Central memory CD8-positive, alpha-beta T cell (primary cell): ENCODE measurements at places on chromosomes 1 and 21.

- no peak for DNase-seq
These were observed 23.8 kb downstream of the MAST2 start for GRCh38 chr1:45827256-45827655.

DNA sequence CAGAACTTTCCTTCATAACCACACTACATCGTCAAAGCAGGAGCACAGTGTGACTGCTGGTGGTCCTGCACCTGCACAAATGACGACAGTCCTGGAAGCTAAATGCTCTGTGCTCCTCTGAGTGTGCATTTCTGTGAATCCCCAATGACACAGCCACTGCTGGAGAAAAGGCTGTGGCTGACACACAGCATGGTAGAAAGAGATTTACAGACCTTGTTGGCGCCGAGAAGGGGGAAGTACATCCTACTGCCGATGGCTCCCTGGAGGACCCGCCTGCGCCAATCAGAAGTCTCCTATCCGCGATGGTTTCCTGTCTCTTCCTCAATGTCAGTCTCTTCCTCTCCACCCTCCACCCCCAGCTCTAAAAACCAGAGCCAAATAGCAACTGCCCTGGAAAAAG lies 115.4 kb upstream of the RAB4A start:
- DNase-seq: no peak

DNA sequence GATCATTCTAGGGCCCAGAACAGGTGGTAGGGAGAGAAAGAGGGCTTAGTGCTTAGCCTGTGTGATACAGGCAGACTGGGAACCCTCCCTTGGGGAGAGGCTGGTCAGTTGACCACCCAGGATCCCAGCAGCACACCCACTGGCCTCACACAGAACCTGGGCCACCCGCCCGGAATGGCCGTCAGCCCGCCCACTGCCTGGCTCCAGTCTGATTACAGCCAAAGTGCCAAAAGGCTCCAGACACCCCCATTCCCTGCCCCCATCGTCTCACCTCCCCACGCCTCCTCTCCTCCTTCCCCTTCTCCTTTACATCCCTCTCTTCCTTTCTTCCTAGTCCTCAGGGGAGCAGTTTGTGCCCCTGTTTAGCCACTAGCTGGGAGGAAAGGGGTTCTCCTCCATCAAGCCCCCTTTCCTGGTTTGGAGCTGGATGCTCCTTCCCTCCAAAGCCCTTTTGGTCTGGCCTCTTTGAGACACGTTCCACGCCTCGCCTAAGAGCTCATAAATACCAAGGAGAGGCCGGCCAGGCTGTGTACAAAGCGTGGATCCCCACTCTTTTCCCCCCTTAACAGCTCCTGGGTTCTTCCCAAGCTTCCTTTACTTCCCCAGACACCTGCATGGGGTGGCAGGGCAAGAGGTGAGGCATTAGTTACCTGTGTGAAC lies 4.6 kb upstream of the WNT2B start:
- DNase-seq: no peak

- DNase-seq: no peak
These were observed 59.0 kb upstream of the C1orf53 start for GRCh38 chr1:197843401-197843800.

DNA sequence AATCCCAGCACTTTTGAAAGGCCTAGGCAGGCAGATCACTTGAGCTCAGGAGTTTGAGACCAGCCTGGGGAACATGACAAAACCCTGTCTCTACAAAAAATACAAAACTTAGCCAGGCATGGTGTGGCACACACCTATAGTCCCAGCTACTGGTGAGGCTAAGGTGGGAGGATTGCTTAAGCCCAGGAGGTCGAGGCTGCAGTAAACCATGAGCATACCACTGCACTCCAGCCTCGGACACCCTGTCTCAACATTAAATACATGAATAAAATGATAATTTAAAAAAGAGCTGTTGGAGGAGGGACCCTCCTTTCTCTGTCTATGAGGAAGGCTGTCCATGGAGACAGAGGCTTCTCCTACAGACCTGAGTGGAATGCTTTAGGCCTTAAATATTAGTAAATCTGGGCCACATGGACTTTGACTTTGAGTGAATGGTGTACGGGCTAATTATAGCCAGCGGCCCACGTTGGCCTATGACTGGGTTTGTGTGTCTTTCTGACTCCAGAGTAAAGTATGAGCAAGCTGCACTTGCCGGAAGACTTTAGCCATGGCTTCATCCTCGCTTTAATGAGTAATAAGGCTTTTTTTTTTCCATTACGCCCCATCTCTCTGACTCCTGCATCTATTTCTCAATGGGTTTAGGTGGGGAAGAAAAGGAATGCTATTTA lies 21.3 kb downstream of the RAB3B start:
- no peak for DNase-seq

DNA sequence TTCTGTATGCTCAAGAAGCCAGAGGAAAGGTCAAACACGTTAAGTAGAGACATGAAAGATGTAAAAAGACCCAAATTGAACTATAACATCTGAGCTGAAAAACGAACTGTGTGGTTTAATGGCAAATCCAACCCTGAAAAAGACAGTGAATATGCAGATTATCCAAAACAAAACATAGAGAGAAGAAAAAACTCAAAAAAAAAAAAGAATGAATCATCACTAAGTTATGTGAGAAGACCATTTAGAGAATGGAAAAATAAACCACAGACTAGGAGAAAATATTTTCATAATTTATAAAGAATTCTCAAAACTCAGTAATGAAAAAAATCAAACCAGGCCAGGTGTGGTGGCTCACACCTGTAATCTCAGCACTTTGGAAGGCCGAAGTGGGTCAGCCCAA lies 253.3 kb downstream of the PLPP3 start:
- no peak for DNase-seq

- no peak for DNase-seq
These were observed 19.2 kb upstream of the EVA1B start for GRCh38 chr1:36342426-36343185.

GRCh38 chr1:18879791-18880309 lies 20.4 kb upstream of the TAS1R2 start:
- no peak for DNase-seq

GRCh38 chr1:152878042-152878441 lies at the start of gene SMCP:
TSS of gene SMCP (plus strand) at chr1:152878322. CDS start at chr1:152884423, 6,101 bp downstream.
- DNase-seq: no peak

DNA sequence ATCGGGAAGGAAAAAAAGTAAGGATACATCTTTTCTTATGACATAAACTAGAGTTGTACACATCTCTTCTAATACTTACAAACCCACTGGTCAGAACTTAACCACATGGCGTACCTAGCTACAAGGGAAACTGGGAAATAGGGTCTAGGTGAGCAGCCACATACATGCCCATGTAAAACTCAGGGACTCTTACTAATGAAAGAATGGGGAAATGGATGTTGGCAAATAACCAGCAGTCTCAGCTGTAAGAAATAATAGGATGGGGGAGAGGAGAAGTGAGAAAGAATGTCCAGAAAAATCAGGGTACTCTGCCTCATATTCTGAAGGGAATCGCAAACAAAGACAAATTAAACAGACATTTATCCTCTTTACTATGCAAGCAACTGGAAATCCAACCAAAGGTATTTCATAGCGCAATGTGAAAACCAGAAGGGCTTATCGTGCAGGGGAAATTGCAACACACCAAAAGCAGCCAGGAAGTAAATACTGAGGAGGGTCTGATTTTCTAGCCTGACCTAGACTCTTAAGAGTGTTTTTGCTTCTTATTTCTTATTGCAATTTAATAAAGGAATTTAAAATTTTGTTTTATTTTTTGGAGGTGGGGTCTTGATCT lies 17.5 kb downstream of the GTF2B start:
- no peak for DNase-seq

DNA sequence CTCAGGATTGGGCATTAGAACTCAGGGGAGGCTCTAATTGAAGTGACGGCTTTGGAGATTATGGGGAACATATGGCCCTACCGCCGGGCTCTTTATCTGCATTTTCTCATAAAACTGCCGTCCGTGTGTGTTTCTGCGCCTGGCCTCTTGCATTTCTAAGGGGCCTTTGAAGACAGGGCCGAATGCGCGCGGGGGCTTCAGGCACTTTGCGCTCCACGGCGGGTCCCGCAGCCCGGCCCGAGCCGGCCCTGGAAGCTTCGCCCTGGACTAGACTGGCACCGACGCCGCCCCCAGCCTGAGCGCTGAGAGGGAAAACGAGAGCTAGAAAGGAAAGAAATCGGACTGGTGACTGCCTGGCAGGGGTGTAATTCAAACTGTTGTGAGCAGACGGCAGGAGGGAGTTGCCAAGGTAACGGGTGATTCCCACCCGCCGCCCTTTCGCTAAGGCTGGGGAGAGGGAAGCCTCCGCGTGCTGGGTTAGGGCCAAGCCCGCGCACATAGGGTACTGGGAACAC lies 120.7 kb downstream of the LMX1A start:
- no peak for DNase-seq

GRCh38 chr1:21397813-21398188 lies 42.1 kb upstream of the NBPF3 start:
- DNase-seq: no peak

DNA sequence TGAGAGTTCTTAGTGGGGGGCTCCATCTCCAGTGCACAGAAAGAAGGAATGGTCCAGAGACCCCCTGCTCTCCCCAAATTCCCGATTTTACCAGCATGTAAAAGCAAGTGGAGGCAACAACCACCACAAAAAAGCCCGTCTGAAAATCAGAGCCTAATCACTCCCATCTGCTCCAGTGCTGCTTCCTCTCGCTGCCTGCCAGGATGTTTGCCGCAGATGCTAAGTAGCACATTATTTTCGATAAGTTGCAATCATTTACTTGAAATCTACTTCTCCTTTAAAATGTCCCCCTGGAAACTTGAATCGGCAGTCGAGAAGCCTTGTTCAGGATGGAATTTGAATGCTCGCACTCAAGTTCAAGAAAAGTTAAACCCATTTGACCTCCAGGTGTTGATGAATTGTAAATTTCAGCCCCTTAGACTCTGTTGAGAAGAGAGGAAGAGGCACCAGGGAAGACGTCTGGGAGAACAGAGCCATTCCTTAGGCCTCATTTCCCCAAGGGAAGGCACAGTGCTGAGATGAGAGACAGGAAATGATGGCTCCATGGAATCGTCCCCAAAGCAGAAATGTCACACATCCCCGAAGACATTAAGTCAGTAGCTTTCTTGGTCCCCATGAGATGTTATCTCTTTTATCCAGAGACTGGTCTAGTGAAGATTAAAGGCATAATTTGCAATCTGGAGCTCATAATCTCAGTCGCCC lies 221.3 kb downstream of the PBX1 start:
- no peak for DNase-seq

GRCh38 chr1:224734261-224734935 lies 118.3 kb downstream of the CNIH3 start:
- DNase-seq: no peak

- DNase-seq: no peak
These were observed 34.4 kb upstream of the TENT5C start for GRCh38 chr1:117571496-117571895.

DNA sequence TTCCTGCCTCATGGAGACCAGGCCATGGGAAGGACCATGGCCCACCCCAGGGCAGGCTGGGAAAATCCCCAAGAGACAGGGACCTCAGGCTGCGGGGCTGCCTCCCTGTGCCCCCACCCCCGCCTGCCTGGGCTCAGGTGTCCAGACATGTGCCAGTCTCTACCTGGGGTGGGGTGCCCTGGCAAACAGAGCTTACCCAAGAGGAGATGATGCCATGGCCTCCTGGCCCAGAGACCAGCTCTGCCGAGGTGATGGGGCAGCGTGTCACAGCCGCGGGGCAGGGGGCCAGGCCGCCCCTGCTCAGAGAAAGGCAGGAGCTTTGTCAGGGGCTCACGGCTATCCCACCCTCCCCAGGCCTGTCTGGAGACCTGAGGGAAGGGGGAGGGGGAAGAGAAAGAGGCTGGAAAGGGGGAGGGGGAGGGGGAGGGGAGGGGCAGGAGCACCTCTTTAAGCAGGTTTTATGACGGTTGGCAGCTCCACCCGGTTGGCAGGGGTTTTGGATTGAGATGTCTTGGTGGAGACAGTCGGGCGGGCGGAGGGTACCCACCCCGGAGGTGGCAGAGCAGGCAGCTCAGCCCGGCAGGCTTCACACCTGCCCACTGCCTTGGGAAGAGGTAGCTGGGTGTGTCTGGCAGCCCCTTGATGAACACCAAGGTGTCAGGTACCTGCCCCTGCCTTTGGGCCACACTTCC lies 101.5 kb upstream of the IFFO2 start:
- DNase-seq: no peak

DNA sequence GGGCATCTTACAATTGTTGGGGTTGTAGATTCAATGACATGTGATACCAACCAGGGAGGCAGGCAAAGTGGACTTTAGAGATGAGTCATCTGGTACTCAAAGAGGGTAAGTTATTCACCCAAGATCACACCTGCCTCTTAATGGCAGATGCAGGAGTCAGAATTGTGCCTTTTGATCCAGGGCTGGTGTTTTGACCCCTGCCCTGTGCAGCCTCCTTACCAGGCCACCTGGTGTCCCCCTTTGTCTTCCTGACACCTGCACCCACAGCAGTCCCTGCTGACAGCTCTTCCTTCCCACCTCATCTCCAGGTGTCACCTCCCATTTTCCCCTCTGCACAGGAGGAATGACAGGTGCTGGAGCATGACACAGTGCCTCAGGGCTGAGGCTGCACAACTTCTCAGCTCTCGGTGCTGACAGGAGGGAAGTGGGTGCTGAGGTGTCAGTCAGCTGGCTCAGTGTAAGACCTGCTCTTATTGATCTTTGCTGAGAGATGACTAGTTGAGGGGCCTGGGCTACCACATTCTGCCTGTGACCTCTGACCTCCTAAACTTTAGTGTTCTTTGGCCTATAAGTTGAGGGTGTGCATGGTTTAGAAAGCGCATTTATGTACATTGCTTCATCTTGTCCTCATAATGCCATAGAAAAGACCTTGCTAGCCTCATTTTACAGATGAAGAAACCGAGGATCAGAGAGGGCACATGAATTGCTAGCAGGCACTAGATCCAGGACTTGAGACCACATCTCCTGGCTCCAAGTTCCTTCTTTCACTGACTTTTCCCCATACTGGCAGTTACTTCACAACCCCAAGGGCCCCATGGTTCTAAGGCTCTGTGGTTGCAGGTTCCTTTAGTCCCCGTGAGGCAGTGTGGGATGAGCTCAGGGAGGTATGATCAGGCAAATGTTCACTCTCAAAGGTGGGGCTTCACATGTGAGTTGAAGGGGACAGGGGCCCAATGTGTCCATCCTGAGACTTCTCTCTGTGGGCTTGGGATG lies 31.3 kb downstream of the CACNA1E start:
- DNase-seq: no peak

DNA sequence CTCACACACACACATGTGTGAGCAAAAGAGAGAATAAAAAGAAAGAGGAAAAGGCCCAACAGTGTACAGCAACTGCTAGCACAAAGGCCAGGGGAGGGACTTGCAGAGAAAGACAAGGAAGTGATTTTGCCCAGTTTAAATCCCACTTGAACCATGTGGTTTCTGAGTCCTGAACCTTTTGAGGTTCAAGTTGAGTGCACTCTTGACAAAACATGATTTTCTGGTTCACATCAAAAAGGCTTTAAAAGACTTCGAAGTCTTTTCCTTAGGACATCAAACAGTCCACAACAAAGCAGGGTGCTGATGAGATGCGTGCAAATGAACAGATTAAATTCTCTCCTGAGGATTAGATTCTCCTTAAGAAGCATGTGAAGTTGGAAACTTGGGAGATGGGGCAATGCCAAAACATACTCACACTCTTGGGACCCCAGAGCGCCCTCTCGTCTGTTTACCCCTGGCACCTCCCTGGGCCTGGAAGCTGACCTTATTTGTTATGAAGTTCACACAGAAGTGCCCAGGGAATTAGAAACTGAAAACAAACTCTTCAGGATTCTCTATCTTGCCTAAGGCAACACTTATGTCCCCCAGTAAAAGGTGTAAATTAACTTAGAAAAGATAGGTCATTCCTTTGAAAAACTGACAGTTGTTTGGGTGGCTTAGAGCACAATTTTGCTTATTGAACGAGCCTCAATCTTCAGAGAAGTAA lies 31.5 kb downstream of the RNF220 start:
- no peak for DNase-seq
